Right renal cortex interstitium (tissue), 3 donors: ENCODE measurements at places on chromosomes 4 and X. TPM values are rescaled to one million over a fixed set of nuclear protein-coding genes. Genes with fewer than 3 reads are reported as not detected.

TMEM156 gene
- polyA plus RNA-seq, result 2.8 TPM

TRIM60 gene
- polyA plus RNA-seq, result 0.11 TPM

SLC49A3 gene
- polyA plus RNA-seq, result 2.8 TPM

ITIH6 gene
- polyA plus RNA-seq, result 0.18 TPM

IL1RAPL1 gene
- polyA plus RNA-seq, result 2.7 TPM

FOXR2 gene
- polyA plus RNA-seq, result not detected

KIAA1210 gene
- 2.6 TPM for polyA plus RNA-seq

SERTM2 gene
- polyA plus RNA-seq, result 0.03 TPM
